ENCODE measurements at places on chromosomes 4 and X.

GRCh38 chr4:88227734-88228133 is 56.6 kb downstream of the PPM1K start:
- DNase-seq, result no peak

GRCh38 chr4:56469489-56470210 is 2.2 kb downstream of the SRP72 start:
- DNase-seq, result no peak

- no peak for DNase-seq
Measured at GRCh38 chrX:109327251-109327650, 154.6 kb downstream of the GUCY2F start.

- DNase-seq, result no peak
Measured at GRCh38 chr4:83263106-83263505, 21.5 kb downstream of the COQ2 start.

- no peak for DNase-seq
Measured at GRCh38 chr4:141009931-141010330, 123.3 kb downstream of the RNF150 start.

DNA sequence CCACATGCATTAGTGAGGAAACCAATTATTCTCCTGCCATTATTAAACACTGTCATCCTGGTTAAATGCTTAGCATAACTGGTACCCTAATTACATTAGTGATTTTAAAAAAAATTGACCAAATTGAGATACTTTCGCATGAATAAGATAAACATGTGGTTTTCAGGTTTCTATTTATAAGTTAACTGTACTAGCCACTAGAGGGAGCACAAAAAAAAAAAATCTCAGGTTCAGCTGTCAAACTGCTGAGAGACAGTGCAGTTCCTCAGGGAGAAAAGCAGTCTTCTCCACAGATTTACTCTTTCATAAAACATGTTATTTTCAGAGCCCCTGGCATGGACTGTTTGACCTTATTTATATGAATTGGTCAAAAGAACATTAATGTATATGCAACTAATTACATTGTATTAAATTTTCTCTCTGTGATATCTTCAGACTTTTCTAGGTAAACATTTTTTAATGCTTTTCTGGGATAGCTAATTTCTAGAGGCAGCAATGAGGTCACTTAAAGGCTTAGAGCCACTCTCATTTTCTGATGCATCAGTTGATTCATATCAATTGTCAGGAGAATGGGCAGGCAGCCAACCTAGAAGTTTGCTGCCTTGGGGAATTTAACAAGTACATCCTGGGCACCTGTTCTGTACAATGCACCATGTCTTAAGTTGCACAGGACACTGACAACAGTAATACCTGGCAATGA is 167.5 kb downstream of the CDS1 start:
- peak; percentile 1 for DNase-seq

- no peak for DNase-seq
Measured at GRCh38 chr4:40202474-40202873, 5.6 kb downstream of the RHOH start.

- DNase-seq, result no peak
Measured at GRCh38 chr4:127250577-127250976, 382.2 kb upstream of the INTU start.

- no peak for DNase-seq
Measured at GRCh38 chrX:30938295-30938694, 49.2 kb upstream of the TAB3 start.

GRCh38 chr4:77881460-77882295 is 19.0 kb downstream of the MRPL1 start:
- DNase-seq, result no peak

- DNase-seq, result no peak
Measured at GRCh38 chr4:59818656-59819055, 1381.5 kb upstream of the ADGRL3 start.
